ENCODE measurements at places on chromosomes 6 and 20. TPM values are rescaled to one million over a fixed set of nuclear protein-coding genes. Genes with fewer than 3 reads are reported as not detected.

Gene THEMIS
- 0.45 TPM for total RNA-seq

Gene C20orf204
- 0.74 TPM for total RNA-seq

Gene BTN1A1
- not detected for total RNA-seq

Gene ATP9A
- 109 TPM for total RNA-seq

Gene RPP40
- total RNA-seq: 8.4 TPM

Gene CTAGE9
- not detected for total RNA-seq

Gene TDRD6
- total RNA-seq: 0.58 TPM

Gene OXT
- total RNA-seq: 1.5 TPM

Gene HDAC2
- total RNA-seq: 54.1 TPM

Gene PRR18
- 1.0 TPM for total RNA-seq

Gene ADGRF1
- total RNA-seq: not detected

Gene SLC22A23
- total RNA-seq: 23.8 TPM

Gene C6orf58
- total RNA-seq: not detected

Gene TTPAL
- 19.8 TPM for total RNA-seq
